Esophagus squamous epithelium (tissue), 5 donors: ENCODE measurements at places on chromosomes 1 and 21.

GRCh38 chr1:168689726-168690602 lies 39.0 kb downstream of the DPT start:
- no peak for DNase-seq

DNA sequence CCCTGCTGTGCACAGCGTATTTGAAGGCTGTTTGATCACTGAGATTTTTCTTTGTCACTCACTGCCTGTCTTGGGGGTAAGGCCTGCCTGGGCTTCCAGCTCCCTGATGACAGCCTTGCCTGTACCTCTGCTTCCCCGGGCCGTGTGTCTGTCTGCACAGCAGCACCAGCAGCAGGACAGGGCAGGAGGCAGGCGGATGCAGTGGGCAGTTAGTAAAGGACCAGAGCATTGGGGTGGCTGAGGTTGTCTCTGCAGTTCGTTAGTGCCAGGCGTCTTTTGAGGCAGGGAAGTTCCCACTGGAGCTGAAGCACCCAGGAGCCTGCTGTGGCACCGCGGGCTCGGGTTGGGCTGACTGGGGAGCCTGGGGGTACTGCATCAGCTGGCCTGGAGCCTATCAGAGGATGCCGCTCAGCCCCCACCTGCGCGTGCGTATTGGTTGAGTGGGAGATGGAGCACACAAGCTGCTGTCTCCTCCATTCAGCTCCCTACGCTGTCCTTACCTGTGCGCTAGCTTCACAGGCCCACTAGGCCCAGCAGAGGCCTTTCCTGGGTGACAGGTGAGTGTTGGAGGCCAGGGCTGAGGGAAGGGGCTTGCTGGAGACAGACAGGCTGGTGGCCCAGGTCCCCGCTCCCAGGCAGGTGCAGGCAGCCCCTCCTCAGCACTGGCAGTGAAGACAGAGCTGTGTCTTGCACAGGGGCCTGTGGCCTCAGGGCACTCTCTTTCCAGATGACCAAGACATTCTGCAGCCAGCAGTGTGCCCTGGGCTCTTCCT lies 28.2 kb downstream of the SNAP47 start:
- no peak for DNase-seq

DNA sequence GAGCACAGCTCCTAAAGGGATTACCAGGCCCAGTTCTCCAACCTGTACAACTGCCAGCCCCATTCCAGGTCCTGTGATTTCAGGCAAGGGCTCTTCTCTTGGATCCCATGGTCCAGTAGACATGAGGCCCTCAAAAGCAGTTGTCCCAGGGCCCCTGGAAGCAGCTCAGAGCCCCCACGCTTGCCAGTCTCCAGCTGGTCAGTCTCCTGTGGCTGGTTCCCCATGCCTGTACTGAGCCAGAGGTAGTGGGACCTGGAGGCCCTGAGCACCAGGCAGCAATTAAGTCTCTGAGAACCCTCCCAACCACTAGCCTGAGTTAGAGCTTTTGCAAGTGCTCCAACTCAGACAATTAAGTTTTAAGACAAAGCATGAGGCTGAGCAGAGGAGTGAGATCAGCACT lies 36.9 kb downstream of the CDC42BPA start:
- no peak for DNase-seq

DNA sequence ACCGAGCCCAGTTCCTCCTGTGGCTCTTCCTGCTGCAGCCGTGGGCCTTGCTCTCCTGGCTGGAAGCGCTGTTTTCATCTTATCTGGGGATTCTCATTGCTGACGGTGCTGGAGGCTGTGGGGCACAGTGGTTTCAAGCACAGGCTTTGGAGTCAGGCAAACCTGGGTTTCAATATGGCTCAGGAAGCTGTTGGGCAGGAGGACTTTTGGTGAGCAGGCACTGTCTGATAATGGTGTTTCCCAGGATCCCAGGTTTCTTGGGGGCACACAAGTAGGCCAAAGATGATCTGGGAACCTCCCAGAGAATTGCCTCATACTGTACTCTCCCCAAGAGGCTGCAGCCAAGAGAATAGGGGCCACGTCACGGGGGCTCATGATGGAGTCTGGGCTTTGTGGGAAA lies 105.6 kb upstream of the TRABD2B start:
- DNase-seq: no peak

GRCh38 chr21:41234569-41234968 lies 66.6 kb downstream of the BACE2 start:
- no peak for DNase-seq

- DNase-seq: no peak
Observed at GRCh38 chr1:237931581-237931980, 40.9 kb upstream of the ZP4 start.

DNA sequence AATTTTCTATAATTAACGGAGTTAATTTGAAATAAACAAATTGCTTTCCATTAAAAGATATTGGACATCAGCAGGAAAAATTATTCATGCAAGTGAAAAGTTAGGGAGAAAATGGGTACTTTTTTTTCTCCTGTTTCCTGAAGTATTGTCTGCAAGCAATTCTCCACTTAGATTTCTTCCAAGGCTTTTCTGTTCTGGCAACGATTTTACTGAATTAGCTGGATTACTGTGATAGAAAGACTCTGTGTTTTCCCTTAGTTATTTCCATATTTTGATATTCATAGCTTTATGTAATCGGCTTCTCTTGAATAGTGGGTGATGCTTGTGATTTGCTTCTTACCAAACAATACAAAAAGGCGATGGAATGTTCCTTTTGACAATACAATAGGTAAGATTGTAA lies 1333.9 kb downstream of the AMY1C start:
- no peak for DNase-seq

GRCh38 chr21:34781526-34781925 lies 112.7 kb downstream of the CLIC6 start:
- DNase-seq: no peak

DNA sequence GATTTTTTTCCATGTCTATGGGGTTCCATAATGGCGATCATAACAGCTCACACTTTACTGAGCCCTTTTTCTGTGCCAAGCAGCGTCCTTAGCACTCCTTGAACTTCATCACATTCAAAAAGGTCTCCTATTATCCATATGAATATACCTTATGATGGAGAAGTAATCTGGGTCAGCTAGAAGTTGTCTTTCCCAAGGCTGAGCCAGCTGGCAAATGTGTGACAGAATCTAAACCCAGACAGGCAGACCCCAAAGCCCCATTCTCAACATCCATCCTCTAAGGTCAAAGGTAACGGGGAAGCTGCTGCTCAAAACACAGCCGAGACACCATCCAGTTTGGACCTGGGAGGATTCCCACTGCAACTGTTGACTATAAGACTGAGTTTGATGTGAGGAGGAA lies 249.6 kb downstream of the PRDM2 start:
- no peak for DNase-seq

DNA sequence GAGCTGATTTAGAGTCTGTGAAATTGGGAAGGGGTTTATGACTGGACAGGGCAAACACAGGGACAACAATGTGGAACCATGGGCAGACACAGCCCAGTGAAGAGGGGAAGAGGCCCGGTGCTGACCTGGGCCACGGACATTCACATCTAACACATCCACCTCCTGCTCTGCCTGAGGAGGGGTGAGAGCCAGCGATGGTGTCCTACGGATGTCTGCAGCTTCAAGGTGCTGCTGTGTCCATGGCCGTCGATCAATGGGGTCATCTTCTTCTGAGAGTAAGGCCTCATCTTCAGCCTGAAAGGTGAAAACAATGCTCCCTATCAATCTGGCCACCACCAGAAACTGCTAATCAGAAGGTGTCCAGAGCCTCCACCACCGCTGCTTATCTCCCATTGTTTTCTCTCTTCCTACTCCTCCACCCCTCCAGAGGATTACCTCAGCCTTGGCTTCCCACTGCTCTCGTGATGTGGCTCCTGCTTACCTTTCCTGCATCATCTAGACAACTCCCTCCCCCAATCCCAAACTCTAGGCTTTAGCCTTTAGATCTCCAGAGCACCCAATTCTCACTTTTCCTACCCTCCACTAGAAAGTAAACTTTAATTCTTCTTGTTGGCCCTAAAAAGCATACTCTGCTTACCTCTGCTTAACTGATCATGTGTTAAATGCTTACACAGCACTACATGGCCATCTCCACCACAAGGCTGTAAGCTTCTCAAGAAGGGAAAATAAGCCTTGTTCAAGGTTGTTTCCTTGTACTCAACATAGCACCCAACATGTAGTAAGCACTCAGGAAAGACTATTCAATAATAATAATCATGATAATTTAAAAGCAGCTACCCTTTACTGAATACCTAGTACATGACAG lies 24.0 kb upstream of the ADAM30 start:
- DNase-seq: no peak

DNA sequence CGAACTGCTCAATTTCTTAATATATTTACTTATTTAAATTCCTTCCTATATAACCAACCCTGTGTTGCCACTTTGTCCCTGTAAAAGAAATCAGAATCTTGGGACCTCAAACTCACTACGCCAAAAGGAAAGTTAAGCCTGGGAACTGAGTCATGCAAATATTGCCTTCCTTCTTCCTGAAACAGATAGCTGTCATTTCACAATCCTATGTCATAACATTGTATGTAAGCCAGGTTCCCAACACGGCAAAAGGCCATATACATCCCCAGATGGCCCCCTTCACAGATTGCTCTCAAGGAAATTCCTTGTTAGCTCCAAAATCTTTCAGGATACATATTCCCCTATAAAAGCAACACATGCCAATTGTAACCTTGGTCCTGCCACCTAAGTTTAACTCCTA lies 39.7 kb downstream of the C21orf91 start:
- no peak for DNase-seq

DNA sequence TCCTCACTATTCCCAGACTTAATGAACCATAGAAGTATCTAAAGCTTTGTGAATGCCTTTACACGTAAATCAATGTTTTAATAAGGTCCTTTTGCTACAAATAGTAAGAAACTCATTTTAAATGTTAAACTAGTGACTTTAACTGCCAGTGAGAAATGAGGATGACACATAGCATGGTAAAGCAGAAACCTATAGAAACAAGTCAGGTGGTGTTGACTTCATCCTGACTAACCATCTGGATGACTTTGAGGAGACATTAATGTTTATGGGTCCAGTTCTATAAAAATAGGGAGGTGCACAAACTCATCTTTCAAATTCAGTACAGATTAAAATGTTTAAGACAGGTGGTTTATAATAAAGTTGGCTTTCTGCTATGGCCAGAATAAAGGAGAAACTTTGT lies 85.4 kb downstream of the COLGALT2 start:
- DNase-seq: no peak

GRCh38 chr1:10640843-10641553 lies 155.4 kb downstream of the CASZ1 start:
- no peak for DNase-seq

DNA sequence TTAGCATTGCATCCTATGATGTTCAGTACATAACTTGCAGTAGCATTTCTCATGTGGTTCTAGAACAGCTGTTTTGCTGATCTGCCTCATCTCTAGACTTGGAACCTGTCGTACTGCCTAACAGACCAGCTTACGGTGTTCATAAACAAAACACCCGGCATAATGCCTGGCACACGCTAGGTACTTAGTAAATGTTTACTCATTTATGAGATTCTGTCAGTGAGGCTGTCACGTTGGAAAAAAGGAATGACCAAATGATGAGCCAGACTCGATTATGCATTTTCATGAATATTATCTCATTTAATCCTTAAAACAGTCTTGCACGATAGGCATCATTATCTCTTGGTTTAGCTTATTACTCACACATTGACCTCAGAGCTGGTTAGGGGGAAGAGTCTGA lies 46.4 kb downstream of the CACHD1 start:
- no peak for DNase-seq
